ENCODE measurements at places on chromosomes 5 and 9.

DNA sequence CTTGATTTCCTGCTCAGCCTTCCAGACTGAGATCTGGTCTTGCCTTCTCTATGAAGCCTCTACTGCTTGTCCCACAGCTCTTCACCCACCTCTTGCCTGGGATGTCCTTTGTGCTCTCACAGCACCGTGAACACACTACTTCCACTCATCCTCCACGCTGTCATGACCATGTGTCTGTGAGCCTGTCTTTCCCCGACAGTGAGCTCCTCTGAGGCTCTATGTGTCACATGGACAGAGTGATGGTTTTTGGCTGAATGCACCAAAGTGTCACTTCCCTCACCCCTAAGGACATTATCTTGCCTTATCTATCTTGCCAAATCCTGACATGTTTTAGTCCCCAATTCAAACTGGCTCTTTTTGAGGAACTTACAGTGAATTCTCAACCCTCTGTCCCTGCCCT lies 11.3 kb downstream of the PHYKPL start:
- DNase-seq: no peak

- DNase-seq: no peak
Observed at GRCh38 chr9:6646293-6646636, 736 bp upstream of the GLDC start.

DNA sequence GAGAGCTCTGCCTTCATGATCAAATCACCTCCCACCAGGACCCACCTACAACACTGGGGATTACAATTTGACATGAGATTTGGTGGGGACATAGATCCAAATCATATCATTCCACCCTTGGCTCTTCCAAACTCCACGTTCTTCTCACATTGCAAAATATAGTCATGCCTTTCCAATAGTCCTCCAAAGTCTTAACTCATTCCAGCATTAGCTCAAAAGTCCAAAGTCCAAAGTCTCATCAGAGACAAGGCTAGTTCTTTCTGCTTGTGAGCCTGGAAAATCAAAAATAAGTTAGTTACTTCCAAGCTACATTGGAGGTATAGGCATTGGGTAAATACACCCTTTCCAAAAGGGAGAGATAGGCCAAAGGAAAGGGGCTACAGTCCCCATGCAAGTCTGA lies 186.9 kb upstream of the PAPPA start:
- no peak for DNase-seq

GRCh38 chr5:77620405-77620804 lies 18.1 kb downstream of the OTP start:
- DNase-seq: no peak

GRCh38 chr9:29740518-29740917 lies 2167.2 kb upstream of the C9orf72 start:
- DNase-seq: no peak

GRCh38 chr5:98904780-98905179 lies 24.0 kb downstream of the CHD1 start:
- no peak for DNase-seq

DNA sequence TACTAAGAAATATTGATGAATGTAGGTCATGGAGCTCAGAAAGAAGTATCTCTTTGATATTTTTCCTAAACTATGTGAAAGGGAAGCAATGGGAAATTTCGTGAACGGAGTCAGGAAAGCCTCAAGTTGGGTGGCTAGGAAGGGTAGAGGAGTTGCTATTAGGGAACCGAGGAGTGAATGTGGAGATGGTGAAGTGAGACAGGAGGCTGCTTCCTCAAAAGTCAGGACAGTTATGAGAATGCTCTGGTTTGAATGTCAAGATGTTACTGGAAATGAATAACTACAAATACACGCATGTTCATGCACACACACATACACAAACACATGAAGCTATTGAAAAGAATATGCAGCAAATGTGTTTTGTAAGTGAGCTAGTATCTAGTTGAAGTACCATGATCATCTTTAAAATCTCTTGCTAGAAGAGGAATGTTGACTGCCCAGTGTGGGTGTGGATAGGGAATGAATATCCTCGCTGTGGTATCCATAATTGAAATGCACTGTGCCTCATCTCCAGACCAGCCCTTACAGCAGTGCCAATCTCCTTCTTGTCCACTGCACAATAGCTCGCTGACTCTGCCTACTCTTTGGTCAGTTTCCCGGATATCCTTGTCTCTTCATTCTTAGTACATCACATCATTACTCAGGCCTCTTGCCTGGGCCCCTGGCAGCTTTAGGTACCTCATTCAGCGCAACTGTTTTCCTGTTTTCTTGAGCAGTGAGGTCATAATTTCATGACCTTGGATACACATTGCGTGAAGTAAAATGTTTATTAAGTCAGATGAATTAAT lies 21.9 kb upstream of the PDCD1LG2 start:
- DNase-seq: no peak

DNA sequence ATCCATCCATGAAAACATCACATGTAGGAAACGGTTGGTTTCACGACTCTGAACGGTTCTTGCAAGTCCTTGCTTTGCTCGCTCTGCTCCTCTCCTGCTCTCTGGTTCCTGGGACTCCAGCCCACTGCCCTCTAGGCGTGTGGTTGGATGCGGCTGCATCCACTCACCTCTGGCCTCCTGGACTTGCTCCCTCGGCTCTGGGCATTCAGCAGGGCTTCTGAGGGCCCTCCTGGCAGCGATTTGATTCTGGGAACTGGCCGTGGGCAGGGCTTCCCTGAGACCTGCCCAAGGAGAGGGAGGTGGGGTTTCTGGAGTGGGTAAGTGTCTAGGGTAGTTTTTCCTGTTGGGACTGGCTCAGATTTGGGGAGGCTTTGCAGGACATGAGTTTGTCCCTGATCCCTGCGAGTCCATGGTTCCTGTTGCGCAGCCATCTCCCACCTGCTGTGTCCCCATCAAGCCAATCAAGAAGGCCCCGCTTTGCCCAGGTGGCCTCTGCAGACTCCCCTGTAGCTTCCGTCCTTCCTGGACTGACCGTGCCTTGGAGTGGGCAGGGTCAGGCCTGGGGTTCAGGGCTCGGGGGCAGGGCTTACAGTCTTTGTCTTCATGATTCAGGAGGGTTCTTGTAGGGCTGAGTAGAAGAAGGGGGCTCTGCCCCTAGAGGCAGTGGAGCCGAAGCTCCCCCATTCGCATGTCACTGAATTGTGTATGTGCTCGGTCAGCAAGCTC lies 192.3 kb downstream of the CACNA1B start:
- no peak for DNase-seq

GRCh38 chr5:177194268-177194667 lies 60.7 kb downstream of the NSD1 start:
- DNase-seq: no peak

DNA sequence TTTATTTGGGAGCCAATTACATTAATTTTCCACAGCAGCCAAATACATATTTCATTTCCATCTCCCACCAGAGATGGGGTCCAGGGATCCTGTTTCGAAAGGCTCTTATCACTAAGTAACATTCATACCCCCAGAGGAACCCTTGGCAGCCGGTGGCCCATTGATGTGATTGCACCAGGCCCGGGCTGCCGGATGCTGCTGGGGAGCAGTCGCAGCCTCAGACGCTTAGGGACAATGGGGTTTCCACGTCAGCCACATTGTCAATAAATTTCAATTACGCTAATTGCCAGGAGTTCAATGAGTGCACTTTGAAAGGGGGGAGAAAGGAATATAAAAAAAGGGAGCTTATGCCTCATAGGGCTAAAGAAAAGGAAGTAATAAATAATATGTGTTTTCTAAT lies 478.8 kb upstream of the ADAMTS16 start:
- no peak for DNase-seq

- no peak for DNase-seq
Observed at GRCh38 chr9:72983512-72984225, 30.8 kb upstream of the ALDH1A1 start.

DNA sequence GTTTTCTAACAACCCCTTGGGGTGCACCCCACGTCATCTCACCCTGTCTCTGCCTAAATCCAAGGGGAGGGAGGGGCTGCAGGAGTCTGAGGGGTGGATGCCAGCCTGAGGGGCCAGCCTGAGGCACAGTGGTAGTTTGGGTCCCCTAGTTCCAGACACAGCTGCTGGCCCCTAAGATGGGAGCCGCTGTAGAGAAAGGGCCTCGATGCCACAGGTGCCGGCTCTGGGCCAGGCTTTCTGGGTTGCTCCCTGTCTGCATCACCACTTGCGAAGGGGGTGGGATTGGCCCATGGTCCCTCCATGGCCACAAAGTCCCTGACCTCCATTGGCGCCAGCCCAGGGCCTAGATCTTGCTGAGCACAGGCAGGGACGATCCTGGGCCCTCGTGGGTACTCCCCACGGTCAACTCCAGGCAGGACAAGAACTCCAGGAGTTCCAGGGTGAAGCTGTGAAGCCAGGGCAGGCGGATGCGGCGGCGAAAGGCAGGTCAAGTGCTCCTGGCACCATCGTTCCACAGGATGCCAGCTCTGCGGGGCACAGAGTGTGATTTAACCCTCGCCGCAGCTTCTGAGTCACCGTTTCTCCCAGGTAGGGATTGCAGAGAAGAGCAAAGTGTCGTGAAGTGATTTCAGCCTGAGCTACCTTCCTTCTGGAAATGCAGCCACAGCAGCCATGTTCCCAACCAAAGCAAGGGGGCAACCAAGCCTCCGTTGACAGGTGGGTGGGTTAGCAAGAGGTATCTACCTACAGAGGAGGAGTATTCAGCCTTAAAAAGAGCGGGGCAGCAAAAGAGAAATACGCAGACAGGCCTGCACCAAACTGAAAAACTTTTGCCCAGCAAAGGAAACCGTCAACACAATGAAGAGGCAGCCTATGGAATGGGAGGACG lies 41.6 kb upstream of the EXOC3 start:
- no peak for DNase-seq

- no peak for DNase-seq
Observed at GRCh38 chr5:169013208-169013728, 287.7 kb downstream of the SLIT3 start.

- DNase-seq: no peak
Observed at GRCh38 chr9:17994695-17995425, 416.0 kb downstream of the SH3GL2 start.

DNA sequence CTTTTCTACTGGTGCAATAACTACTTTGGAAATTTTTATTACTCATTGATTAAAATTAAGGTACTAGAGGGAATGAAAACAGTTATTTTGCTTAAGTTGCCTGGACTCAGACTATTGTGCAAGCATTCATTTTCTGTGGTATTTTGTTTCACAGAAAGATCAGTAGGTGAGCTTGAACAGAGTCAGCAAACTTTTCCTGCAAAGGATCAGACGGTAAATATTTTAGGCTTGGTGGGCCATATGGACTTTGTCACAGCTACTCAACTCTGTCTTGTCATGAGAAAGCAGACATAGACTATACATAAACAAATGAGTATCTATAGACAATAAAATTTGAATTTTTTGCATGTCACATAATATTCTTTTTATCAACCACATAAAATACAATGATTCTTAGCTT lies 1036.4 kb downstream of the NR2F1-AS1 start:
- no peak for DNase-seq

- no peak for DNase-seq
Observed at GRCh38 chr5:120599576-120599975, 135.5 kb downstream of the PRR16 start.

GRCh38 chr9:79757881-79758669 lies 186.3 kb downstream of the TLE4 start:
- DNase-seq: no peak

DNA sequence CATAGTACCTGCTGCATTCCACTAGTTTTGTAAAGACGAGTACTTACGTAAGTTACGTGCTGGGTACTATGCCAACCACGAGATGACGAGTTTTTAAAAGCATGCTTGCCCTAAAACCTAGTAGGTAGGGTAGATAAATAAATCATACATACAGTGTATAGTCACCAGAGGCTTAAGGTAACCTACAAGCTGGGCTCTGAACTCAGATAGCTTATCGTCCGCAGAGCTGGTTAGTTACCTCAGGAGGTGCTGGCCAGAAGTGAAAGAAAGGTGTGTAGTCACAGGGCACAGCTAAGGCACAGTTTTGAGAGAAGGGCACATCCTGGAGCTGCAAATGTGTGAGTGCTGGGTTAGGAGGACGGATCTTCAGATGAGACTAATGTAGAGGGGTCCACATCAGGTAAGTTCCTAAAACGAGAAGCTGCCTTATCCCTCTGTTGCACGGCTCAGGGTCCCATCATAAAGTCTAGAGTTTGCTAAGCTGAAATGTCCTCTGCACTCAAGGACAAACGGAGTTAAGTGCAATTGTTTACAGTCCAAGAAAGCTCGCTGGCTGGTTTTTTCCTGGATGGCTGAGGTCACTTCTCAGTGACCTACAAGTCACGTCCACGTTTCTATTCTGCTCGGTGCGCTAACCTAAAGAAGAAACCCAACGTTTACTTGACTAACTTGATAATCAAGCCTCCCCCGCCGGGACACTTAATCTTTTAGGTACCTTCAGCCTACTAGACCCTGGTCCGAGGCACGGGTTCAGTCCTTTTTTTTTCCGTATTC lies 1.1 kb upstream of the SNX24 start:
- no peak for DNase-seq

DNA sequence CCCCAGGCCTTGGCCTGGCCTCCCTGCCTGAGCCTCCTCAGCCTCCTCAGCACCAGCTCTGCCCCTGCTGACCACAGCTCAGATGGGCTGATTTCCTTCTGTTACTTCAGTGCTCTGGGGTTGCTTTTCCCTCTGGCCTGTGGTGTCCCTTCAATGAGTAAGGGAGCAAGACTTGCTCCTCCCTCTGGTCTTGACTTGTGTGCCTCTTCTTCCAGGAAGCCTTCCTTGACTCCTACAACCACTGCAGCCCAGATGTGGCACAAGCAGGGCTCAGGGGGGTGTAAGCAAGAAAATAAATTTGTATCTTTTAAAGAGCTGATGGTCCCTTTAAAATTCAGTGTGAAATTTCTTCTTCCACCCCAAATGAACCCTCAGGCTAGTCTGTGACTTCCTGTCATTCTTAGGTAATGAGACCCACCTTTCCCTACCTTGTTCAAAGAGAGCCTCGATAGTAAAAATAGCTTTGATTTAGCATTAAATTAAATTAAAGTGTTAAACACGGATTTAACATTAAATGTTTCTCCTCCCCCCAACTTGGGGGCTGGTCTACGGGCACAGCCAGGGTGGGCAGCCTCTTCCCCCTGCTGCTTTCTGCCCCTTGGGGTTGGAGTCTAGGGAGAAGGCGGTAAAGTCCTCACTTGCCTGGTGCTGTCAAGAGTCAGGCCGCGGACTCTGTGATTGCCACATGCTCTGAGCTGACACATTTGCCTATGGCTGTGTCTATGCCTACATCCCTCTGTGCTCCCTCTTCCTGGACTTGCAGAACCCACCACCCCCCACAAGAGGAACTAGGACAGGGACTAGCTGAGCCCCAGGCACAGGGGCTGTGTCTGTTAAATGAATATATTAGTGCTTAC lies 64.5 kb downstream of the OLFM1 start:
- no peak for DNase-seq

DNA sequence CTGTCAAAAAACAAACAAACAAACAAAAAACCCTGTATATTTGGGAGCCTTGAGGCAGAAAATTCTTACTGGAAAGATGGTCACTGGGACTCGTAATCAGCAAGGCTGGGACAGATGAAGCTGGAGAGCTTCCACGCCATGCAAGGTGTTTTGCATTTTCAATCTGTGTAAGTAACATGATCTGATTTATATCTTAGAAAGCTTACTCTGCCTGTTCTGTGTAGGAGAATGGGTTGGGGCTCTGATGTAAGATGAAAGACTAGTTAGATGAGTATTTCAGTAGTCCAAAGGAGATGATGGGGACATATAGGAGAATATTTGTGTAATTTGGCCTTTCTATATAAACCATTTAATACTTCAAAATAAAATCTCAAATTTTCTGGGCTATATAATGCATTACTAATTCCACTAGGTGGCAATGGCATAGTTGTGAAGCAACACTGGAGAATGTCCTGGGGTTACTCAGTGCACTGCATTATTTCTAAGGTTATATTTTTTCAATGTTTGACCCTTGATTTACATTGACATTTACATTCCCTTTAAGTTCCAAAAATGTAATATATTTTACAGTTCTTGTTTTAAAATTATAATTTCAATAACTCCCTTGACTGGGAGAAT lies 21.9 kb upstream of the FSD1L start:
- no peak for DNase-seq

GRCh38 chr9:35729700-35730485 lies 2.1 kb downstream of the TLN1 start:
- no peak for DNase-seq

Measured in progenitor cell of endocrine pancreas (in vitro differentiated cells).